ENCODE measurements at places on chromosomes 1 and 21.

DNA sequence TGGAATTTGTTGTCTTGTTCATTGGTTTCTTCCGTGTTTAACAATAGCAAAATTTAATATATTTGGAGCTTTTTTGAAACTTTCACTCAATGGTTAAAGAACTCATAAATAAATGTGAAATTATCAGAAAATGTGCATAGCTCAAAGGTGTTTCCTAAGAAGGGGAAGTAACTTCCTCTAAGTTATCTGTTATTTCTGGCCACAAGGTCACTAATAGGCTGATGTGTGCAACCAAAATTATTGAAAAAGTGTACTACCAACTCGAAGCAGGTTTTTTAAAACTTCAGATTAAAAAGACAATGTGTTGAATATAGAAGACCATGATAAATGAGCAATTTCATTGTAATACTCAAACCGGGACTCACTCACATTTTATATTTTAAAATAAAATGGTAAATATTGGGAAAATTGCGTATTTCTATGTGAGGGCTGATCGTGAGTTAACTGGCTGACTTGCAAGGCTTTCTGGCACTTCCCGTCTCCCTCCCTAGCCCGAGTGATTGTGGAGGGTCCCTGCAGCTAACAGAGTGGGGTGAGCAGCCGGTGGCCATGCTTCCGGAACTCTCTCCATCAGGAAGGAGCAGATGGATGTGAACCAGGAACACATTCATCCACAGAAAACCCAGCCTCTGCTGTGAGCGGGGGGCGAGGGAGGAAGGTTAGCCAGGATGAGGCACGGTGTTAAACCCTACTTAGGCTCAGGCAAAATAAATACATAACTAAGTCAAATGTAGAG is 96.9 kb downstream of the ERG start:
- peak; percentile 33 for DNase-seq

DNA sequence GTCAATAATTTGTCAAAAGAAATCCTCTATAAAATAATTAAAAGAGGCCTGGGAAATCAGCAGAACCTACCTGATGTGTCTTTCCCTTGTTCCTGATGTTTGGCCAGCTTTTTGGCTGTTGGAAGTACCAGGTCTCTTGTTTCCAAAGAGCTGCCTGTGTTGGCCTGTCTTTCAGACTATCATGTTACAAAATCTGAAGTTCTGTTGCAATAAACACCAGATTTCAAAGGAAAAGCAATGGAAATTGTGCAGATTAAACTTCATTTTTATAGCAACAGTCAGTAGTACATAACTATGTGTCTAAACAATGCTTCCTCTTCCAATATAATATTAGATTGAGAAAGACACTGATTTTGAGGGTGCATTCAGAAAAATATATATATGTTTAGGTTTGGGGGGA is 647.2 kb upstream of the CXADR start:
- DNase-seq = no peak

- no peak for DNase-seq
Measured at GRCh38 chr1:15381805-15382204, 27.9 kb upstream of the EFHD2 start.

- no peak for DNase-seq
Measured at GRCh38 chr1:228784181-228784580, 48.9 kb downstream of the RHOU start.

- DNase-seq = no peak
Measured at GRCh38 chr1:37243368-37244082, 209.2 kb upstream of the GRIK3 start.
